ENCODE measurements at places on chromosomes 7 and 10.

DNA sequence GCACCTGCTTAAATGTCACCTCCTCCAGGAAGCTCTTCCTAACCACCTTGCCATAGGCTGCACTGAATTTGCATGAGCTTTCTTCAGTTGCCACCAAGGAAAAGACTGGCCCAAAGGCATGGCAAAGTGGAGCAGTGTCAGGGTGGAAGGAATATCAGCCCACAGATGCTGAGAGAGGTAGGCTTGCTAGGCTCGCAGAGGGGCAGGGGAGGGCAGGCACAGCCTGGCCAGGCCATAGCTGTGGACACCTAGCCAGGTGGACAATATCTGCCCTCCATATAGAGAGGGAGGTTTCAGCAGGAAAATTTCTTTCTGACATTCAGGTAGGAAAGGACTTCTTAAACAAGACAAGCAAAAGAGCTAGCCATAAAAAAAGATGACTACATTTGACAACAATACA lies 166.3 kb downstream of the GRID1 start:
- no peak for DNase-seq

DNA sequence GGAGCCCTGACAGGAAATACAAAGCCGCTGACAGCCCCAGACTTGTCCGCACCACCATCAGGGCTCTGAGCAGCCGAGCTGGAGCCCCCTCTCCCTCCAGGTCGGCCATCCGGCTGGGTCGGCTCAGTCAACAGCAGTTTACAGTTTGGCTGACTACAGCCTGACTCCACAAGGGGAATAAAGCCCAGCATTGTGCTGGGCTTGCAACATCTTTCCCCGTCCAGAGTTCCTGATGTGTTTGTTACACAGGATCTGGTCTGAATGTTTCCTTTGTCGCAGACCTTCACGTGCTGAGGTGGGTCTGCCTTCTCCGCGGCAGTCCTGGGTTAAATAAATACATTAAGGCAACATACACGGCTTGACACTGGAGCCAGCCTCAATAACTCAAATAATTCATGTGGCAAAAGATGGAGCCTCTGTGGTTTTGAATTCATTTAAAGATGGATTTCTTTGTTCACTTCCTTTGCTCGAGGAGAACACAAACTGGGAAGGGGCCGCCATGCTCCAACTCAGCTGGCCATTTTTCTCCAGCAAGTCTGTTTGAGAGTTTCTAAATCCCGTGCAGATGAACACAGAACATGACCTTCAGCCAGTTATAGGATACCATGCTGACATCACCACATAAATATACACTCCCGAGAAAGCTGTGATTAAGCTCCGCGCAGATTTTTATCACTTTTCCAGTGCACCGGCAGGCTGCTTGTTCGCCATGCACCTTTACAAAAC lies 192.1 kb downstream of the WDR11 start:
- DNase-seq = no peak

GRCh38 chr10:70908406-70909296 lies 20.3 kb upstream of the PCBD1 start:
- no peak for DNase-seq

- DNase-seq = no peak
Measured at GRCh38 chr7:96663457-96663856, 46.2 kb downstream of the SEM1 start.

DNA sequence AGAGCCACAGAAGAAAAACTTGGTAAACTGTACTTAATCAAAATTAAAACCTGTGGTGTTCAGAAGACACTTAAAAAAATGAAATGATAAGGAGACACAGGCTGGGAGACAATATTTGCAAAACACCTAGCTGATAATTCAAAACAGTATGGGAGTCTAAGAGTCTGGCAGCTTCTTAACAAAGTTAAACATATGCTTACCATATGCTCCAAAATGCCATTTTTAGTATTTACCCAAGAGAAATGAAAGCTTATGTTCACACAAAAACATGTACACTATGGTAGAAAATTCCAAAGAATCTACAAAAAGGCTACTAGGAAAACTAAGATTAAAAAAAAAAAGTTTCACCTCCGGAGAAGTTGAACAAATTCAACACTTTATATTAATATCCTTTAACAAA lies 48.6 kb downstream of the ITGB1 start:
- DNase-seq = no peak

DNA sequence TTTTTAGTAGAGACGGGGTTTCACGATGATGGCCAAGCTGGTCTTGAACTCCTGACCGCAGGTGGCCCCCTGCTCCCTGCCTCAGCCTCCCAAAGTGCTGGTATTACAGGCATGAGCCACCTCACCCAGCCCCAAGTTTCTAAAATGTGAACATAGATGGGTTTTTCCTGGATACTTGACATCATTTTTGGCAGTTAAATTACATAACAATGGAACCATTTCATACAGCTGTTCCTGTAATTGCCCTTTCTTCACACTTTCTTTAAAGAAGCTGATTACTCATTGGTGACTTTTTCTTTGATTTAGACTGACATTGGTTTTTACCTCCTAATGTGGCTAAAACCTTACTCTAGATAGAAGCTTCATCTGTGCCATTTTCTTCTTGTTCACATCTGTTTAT lies 5.9 kb downstream of the ZKSCAN1 start:
- no peak for DNase-seq

DNA sequence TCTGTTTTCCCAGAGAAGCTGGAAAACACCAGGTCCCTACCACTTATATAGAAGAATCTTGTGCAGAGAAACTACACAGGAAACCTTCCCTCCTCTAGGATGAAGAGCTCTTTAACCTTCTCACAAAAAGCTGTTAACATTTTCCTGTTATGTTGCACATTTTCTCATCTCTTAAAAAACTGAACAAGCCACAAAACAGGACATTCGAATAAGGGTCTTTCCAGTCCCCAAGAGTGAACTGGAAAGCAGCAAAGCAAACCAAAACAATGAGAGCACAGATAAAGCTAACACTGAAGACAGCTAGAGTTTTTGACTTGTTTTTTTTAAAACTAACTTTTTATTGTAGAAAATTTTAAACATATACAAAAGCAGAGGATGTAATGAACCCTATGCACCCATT lies 82.7 kb downstream of the RNF216 start:
- no peak for DNase-seq

DNA sequence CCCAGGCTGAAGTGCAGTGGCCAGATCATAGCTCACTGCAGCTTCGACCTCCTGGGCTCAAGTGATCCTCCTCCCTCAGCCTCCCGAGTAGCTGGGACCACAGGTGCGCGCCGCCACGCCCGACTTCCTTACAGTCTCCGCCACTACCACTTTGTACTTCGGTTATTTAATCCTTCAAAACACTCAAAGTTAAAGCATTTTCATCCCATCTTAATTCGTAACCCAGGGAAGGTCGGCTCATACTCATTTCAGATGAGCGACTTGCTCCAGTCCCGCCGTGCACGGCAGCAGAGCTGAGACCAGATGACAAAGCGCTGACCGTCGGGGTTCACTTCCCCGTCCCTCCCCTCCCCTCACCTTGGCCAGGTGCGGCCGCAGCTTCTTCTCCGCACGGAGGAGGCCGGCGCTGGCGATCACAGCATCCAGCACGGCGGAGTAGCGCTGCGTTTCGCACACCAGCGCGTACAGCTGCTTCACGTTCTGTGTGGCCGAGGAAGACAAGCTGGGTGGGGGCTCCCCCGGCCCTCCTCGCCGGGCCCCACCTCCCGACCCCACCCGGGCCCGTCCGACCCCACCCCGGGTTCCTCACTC lies 457 bp downstream of the NSUN5 start:
- DNase-seq = no peak

- no peak for DNase-seq
Measured at GRCh38 chr10:47164800-47165128, 135.2 kb upstream of the GDF10 start.

DNA sequence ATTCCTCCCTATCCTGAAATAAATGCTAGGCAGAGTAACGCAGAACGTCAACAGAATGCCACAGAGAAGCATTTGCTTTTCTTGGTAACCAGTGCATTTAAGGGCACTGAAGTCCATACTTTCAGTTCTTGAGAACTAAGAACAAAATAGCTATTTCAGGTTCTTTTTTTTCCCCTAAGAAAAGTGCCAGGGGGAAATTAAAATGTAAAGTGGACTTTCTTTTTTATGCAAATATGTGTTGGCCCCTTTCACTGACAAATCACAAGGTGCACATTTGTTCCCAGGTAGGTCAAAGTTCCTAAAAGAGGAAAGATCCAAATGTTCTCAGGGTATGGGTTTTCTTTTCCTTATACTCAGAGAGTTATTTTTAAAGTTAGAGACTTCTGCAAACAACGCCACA lies 151.5 kb downstream of the HPSE2 start:
- DNase-seq = no peak

DNA sequence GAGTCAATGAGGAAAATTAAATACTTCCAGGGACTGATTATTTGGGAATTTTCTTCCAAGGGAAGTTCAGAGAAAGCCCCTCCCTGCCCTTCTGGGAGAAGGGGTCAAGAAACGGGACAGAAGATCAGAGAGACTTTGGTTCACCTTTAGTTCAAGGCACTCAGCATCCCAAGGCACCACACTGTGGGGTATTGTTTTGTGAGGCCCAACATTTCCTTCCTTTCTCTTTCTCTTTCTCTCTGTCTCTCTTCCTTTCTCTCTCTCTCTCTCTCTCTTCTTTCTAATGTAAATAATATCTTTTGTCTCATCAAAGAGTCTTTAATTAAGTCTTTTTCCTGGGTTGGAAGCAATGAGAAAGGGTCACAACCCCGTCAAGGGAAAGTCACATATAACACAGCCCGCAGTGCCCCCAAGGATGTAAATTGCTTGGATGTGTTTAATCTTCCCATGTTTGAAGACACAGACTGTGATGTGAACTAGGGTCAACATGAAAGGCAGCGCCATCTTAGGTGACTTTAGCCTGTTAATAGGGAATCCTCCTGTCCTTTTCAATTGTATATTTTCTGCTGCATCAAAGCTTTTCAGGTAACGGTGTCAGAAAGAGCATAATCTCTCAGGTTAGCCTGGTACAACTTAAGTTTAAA lies 983.3 kb upstream of the C7orf33 start:
- DNase-seq = no peak

DNA sequence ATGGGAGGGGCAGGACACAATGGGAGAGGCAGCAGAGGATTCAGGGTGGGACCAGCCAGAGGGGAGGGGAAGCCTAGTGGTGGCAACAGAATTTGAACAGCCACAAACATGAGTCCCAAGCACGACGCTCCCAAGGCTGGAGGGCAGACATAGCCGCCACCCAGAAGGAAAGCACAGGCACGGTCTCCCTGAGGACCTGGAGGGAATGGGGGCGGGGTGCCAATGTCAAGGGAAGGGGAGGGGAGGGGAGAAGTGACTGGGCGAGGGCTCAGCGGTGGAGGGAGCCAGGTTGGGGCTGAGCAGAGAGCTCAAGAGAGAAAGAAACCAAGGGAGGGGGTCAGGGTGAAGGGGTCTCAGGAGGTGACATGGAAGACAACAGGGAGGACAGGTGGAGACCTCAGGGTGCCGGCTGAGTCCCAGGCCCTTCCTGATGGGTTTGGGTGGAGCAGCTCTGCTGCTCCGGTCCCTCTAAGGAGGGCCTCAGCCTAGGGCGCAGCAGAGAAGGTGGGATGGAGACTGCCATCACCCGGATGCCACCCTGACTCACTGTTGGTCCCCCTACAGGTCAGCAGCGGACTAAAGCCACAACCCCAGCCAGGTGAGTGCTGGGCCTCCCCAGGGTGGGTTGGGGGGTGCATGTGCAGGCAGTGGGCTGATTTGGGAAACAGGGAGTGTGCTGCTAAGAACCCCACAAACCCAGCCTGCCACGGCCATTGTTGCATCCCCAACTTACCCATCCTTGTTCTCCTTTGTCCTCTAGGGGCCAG lies 24.2 kb downstream of the PILRA start:
- no peak for DNase-seq

GRCh38 chr10:112843623-112844022 lies 106.4 kb upstream of the TCF7L2 start:
- DNase-seq = no peak

DNA sequence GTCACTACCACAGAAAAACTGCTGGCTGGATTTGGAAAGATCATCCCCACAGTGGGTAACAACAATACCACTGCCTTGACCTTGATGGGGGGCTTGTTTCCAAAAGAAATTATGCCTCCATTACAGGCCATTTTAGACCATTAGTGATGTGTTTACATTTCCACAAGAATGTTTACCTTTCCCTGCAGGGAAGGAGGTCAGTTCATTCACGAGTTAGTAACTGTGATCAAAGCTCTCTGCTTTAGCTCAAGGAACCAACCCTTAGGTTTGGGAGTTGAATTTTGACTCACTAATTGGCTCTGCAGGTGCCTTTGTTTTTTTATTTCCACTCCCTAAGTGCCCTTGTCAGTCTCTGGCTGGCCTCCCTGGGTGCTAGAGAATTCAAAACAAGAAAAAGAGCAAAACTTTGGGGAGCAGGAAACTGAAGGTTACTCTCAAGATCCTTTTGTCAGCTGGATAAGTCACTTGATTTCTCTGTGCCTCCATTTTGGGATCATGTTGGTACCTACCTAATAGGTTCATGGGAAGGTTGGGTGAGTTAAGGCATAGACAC lies 41.1 kb upstream of the NUPR2 start:
- no peak for DNase-seq

DNA sequence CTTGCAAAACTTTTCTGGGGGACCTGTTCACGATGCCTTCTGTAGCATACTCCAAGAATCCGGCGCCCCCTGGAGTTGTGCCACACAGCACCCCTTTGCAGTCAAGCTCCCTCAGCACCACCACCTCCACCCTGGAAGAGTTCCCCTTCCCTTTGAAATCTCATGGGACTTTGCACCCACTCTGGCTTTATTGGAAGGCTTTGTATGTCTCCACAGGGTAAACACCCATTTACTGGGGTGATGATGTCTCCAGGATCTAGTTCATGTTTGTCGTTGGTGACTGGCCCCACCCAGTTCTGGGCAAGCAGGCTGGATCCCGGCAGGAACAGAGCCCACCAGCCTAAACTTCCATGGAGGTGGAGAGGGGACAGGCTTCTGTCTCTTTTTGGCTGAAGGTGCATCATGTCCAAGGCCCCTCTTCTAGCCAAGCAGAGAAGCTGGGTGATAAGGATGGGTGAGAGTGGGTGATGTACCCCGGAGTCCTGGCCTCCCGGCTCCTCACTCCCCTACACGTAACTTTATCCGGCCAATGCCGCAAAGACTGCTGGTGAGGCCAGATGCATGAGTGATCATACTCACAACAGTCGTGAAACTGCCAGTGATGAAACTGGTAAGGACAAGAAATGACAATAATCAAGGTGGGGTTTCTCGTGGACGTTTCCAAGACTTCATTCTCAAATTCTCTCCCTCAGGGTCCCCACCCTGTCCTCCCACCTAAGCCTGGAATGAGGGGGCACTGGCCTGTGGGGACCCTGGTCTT lies 695 bp upstream of the CLDN4 start:
- DNase-seq = no peak

GRCh38 chr7:6268023-6268900 lies 4.2 kb downstream of the CYTH3 start:
- no peak for DNase-seq

- DNase-seq = no peak
Measured at GRCh38 chr7:11726794-11727155, 105.2 kb downstream of the THSD7A start.

DNA sequence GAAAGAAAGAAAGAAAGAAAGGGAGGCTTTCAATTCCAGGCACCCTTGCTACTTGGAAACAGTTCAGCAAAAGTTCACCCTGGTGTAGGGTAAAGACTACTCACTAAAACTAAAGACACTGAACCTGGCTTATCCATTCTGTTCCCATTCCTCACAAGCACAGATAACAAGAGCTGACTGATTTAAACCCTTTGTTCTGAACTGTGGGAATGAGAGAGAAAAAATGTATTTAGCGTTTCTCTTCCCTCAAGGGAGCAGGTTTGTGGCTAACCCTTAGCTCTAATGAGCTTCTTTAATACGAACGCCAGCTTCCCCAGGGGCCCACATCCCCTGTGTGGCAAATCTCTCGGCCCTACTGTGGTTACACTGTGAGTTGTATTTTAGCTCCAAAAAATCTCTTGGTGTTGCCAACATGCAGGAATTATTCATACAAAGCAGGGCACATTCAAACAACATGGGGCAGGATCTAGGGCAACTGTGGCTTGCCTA lies 23.3 kb downstream of the PRTFDC1 start:
- DNase-seq = no peak

All from stimulated activated CD4-positive, alpha-beta T cell treated with anti-CD3 and anti-CD28 coated beads, Interleukin-15, amount 100 ng/mL, for 1 hour (primary cell).